Stimulated activated CD8-positive, alpha-beta memory T cell treated with anti-CD3 and anti-CD28 coated beads, Interleukin-4, amount 100 ng/mL, for 24 hours (primary cell): ENCODE measurements at places on chromosomes 11 and 22.

DNA sequence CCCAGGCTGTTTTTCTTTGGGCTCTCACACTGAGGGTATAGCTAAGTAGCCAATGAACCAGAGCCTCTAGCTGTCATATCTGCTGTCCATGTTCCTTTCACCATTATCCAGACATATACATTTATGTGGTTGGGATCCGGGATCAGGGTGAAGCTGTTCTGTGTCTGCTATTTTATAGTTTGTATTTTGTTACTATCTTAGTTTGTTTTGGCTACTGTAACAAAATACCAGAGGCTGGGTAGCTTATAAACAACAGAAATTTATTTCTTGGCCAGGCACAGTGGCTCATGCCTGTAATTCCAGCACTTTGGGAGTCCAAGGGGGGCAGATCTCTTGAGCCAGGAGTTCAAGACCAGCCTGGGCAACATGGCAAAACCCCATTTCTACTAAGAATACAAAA is 40.5 kb upstream of the CABP7 start:
- no peak for DNase-seq

DNA sequence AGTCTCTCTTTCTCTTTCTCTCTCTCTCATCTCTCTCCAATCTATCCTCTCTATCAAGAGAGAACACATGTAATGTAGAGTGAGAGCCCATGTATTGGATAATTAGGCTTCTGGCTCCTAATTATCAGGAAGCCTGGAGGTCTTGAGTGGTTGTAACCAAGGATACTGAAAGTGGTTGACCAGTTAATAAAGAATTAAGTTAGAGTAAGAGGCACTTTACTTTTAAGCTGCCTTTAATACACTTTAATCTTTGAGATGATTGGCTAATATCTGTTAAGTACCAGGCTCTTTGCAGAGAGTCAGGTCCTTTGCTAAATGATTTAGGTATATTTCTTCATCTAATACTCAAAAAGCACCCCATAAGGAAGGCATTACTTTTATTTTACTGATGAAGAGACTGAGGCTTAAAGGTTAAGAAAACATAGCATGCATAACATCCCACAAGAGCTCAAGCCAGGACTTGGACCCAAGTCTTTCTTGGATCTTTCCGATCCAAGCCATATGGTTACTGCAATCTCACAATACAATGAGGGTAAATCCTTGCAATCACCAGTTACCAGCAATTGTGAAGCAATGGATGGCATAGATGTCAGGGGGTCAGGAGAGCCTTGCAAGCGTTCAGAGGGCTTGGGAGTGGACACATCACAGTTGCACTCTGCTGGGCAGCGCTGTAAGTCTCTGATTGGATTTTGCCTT is 22.1 kb downstream of the CD44 start:
- no peak for DNase-seq

GRCh38 chr22:23269441-23270211 is 89.3 kb downstream of the BCR start:
- no peak for DNase-seq

DNA sequence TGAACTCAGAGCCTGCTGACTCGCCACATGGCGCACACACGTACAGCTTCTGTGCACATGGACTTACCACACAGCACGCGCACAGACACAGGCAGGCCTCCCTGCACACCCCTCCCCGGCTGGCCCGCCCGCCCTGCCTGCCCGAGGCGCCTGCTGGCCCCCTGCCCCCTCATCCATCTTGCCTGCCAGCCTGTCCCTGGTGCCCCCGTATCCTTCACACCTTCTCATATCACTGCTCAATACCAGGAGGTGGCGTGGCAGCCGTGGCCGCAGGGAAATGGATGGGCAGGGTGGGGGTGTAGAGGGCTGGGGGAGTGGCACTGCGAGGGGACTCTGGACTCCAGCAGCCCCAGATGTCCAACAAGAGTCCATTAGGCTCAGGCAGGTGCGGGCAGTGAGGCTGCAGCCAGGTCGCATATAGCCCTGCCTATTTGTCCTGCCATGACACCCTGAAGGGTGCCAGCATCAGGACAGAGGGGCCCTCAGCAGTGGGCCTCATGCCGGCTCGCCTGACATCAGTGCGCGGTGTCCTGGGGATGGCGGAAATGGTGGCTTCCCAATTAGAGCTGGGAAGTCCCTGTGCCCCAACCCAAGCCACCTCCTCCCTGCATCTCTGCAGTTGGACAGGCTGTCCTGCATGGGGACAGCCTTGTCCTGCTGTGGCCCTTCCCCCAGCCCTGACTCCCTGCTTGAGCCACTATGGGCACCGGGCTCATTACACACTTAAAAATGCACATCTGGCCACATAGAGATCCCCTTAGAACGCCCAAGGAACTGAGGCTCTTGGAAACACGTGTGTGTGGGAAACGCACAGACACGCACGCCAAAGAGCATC is 2.0 kb upstream of the TBX10 start:
- no peak for DNase-seq

GRCh38 chr11:122850076-122850631 is 11.9 kb downstream of the CRTAM start:
- peak; percentile 60 for DNase-seq

- DNase-seq: no peak
Observed at GRCh38 chr11:105910095-105910715, 111.8 kb downstream of the MSANTD4 start.

DNA sequence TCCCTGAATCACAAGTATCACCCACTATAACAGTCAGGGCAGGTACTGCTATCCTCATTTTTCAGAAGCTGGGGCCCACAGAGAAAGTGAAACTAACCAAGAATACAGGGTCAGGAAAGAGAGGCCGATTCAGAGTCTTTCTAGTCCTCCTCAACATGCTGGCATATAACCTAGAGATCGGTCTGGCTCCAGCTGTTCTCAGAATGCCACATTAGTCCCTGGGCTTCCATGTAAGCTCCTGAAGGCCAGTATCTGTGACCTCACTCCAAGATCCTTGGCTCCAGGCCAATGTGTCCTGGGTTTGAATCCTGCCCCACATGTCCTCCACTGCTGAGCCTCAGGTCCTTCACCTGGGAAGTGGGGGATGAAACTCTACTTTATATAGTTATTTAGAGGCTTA is 50.4 kb downstream of the TENM4 start:
- no peak for DNase-seq

DNA sequence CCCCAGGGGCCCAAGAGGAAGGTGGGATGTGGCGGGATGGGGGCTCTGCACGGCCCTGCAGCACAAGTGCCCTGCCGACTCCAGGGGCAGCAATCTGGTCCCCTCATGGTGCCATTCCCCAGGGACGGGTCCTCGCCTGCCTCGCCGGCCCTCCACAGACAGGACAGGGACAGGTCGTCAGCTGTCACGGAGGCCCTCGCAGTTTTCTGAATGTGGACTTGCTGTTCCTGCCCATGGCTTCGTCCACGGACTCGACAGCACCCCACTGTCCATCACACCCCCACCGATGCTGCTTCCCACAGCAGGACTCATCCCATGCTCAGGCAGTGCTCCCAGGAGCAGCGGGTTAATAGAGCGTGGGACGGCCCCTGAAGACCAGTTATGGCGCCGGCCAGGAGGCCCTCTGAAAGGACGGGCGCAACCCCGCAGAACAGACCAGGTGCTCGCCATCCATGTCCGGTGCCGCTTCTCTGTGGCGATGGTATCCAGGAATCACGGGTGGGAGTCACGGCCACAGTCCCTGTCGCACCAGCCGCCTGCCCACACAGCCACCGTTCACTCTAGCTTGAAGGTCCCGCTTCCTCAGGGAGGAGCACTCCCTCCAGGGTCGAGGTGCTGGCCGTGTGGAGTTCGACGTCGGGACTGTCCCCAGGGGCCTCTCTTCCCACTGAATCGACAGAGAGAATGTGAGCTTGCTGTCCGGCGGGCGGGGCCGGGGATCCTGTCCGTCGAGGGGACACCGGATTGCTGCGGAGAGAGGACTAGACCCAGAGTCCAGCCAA is 18.5 kb upstream of the MUC2 start:
- no peak for DNase-seq

- no peak for DNase-seq
Observed at GRCh38 chr11:130668751-130669150, 220.3 kb downstream of the ADAMTS15 start.

- no peak for DNase-seq
Observed at GRCh38 chr22:19085233-19085718, 36.9 kb downstream of the DGCR2 start.

GRCh38 chr11:22521226-22521625 is 104.4 kb downstream of the FANCF start:
- DNase-seq: no peak

- no peak for DNase-seq
Observed at GRCh38 chr11:129283141-129283540, 91.0 kb upstream of the ARHGAP32 start.

- no peak for DNase-seq
Observed at GRCh38 chr22:25745341-25746011, 3.5 kb downstream of the MYO18B start.

- no peak for DNase-seq
Observed at GRCh38 chr11:69617682-69618081, 23.3 kb upstream of the CCND1 start.

DNA sequence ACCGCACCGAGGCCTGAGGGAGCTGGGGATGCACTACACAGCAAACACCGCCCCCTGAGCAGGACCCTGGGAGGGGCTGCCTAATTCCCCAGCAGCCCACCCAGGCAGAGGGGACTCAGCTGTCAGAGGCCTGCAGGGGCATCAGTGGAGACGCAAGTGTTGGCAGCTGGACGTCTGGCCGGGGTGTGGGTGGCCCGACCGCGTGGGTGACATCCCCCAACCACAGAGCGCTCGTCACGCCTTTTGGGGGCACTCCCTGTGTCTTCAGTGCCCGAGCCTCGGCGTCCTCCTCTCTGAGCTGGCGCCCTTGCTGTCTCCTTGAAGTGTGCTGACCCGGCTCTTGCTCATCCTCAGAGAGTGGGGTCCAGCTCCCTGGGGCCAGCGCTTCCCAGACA is 150.2 kb downstream of the BRD1 start:
- DNase-seq: no peak

DNA sequence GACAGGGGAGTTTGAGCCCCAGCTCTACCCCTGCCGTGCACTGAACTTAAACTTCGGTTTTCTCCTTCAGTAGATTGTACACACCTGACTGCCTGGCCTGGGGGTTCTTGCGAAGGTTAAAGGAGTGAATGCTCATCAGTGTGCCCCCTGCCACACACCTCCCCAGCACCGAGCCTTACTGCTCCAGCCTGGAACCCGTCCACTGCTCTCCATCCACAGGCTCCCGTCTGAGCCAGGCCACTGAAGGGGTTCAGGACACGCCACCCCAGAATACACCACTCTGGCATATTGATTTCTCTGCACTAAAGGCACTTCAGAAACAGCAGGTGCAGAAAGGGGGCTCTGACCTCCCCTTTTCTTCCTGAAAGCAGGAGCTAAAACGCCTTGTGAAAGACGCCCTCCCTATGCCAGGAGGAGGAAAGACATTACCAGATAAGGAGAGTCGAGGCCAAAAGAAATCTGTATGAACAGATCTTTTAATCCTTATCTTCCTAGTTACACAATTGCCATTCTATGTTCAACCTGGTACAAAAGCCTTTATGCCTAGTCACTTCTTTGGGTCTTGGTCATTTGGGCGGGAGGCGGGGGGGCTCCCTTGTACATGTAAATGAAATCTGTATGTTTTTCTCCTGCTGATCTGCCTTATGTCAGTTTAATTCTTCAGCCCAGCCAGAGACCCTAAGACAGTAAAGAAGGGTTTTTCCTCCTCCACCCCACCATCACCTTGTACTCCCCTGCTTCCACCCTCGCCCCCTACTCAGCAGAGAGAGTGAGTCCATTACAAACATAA is 1.9 kb upstream of the SSTR3 start:
- DNase-seq: no peak

DNA sequence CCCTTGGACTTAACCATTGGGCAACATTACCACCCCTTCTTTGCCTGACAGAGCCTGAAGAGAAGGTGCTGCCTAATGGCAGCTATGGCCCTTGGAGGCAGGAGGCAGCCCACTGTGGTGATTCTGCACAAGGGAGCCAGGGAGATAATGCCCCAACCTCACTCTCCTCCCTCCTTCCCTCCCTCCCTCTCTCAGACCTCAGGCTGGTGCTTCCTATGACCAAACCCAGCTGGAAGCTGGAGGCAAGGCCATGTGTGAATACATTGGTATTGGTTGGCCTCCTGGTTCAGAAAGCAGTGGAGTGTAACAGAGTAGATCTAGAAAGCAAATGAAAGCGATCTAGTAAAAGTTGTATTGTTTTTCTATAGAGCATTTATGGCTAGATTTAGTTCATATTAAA is 233.1 kb downstream of the CSNK2A3 start:
- no peak for DNase-seq

DNA sequence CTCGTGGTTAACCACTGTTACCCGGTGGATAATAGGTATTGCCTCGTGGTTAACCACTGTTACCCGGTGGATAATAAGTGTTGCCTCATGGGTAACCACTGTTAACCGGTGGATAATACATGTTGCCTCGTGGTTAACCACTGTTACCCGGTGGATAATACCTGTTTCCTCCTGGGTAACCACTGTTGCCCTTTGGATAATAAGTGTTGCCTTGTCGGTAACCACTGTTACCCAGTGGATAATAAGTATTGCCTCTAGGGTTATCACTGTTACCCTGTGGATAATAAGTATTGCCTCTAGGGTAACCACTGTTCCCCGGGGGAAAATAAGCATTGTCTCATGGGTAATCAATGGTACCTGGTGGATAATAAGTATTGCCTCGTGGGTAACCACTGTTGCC is 15.0 kb upstream of the NXPE4 start:
- DNase-seq: no peak

- DNase-seq: no peak
Observed at GRCh38 chr22:49515475-49515874, 312.2 kb downstream of the BRD1 start.

DNA sequence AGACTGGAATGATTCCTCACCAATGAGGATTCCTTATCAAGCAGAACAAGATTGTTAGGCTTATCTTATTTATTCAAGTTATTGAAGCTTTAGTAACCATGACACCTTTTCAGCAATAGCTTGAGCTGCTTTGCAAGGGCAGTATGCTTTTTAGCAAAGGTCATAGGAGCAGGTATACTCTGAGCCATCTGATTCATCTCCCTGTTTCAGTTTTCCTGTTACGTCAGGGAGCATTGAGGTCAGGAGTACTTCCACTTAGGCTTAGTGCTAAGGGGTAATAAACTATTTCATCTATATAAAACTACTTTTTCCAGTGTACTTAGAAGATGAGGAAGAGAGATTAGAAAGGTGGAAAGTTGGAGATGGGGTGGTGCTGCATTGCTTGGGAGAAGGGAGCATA is 17.7 kb upstream of the ANKRD42 start:
- no peak for DNase-seq

- DNase-seq: no peak
Observed at GRCh38 chr22:35601743-35602615, 15.2 kb downstream of the MB start.
